ENCODE measurements at places on chromosomes 1 and 21.

- DNase-seq = no peak
These were observed 609 bp downstream of the PIGK start for GRCh38 chr1:77218477-77219165.

- peak; percentile 79 for DNase-seq
These were observed 69.8 kb upstream of the HAO2 start for GRCh38 chr1:119298687-119299303.

DNA sequence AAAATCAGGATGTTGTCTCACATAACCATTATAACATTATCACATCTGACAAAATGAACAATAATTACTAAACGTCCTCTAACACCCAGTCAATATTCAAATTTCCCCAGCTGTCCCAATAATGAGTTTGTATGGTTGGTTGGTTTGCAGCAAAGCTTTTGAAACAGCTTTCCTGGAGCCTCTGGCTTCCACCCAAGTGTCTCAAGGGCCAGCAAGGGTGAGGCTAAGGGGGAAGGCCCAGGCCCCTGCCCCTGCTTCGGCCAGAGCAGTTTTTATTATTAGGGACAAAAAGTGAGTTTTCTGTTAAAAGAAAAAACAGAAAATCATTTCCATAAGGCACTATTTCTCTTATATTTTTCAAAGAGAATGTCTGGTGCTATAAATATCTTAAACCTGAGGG lies 19.1 kb upstream of the AVPR1B start:
- no peak for DNase-seq

- DNase-seq = no peak
These were observed 51.5 kb upstream of the TNFSF4 start for GRCh38 chr1:173258479-173259264.

GRCh38 chr1:212498283-212499040 lies 65.7 kb downstream of the NENF start:
- DNase-seq = no peak

DNA sequence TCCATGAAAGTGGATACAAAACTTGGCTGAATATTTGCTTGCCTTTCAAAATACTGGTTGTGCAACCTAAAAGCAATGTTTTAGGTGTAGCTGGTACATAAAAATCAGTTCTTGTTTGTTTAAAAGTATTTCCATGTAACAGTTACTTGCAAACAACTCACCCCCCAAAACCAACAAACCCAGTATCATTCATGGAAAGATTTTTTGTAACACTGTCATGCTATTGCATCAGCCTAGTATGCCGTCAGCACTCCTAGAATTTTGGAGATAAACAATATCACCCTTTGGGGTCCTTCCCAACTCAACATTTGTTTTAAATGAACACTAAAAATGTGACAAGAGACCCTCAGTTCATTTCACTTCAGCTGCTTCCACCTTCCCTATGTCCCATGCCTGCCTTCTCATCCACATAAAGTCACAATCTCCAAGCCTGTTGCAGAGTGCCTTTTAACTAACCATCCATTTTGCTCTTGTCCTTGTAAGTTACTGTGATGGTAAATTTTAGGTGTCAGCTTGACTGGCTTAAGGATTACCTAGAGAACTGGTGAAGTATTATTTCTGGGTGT lies 425.3 kb downstream of the DUSP10 start:
- no peak for DNase-seq

Data from NCI-H1105 (cell line).